ENCODE measurements at places on chromosomes 13 and 19. TPM values are rescaled to one million over a fixed set of nuclear protein-coding genes. Genes with fewer than 3 reads are reported as not detected.

Gene TUBA3C
- not detected for total RNA-seq

Gene ZNF540
- 0.41 TPM for total RNA-seq

Gene IZUMO2
- not detected for total RNA-seq

Gene OR7C2
- total RNA-seq = not detected

Gene ZNF682
- 4.8 TPM for total RNA-seq

Gene CACNG8
- total RNA-seq = not detected

Gene C19orf67
- total RNA-seq = 0.75 TPM

Gene TLE6
- 1.4 TPM for total RNA-seq

Gene TYK2
- total RNA-seq = 250 TPM

Gene KLK1
- total RNA-seq = 3.0 TPM

Gene ZNF829
- total RNA-seq = 3.5 TPM

Measured in activated T-helper 2 cell treated with anti-CD3 and anti-CD28 coated beads, Interferon-gamma antibody, Interleukin-2, Interleukin-4, amounts not matched to agents 10 μg/mL and 5 μg/mL and 100 μg/mL, durations not matched to agents 14 hours and 24 hours and 36 hours (primary cell).